Upper lobe of right lung (tissue), 1 donor: ENCODE measurements at places on chromosomes 13 and 19. TPM values are rescaled to one million over a fixed set of nuclear protein-coding genes. Genes with fewer than 3 reads are reported as not detected.

KIRREL2 gene
- not detected for total RNA-seq

SLC25A41 gene
- not detected for total RNA-seq

PDX1 gene
- total RNA-seq: not detected

SPRED3 gene
- total RNA-seq: 1.6 TPM

SELENOW gene
- total RNA-seq: 262 TPM

CGB8 gene
- total RNA-seq: not detected
